ENCODE measurements at places on chromosomes 3 and 15. TPM values are rescaled to one million over a fixed set of nuclear protein-coding genes. Genes with fewer than 3 reads are reported as not detected.
A peak's percentile ranks its signal among the peaks of the same experiment; 100 is the strongest.

GRCh38 chr3:49456466-49456865 is 13.6 kb upstream of the DAG1 start:
- no peak for DNase-seq

- no peak for DNase-seq
These were observed 14.0 kb downstream of the UBE2E1 start for GRCh38 chr3:23819599-23820360.

- DNase-seq: no peak
These were observed 136.1 kb upstream of the RBMS3 start for GRCh38 chr3:29144807-29145206.

GRCh38 chr3:107428051-107428858 is 51.0 kb downstream of the CCDC54 start:
- DNase-seq: no peak

GRCh38 chr15:51649659-51650521 is 27.3 kb upstream of the DMXL2 start:
- no peak for DNase-seq

- DNase-seq: no peak
These were observed 10.0 kb downstream of the WNT7A start for GRCh38 chr3:13869761-13870343.

- DNase-seq: no peak
These were observed 18.5 kb downstream of the NPHP3 start for GRCh38 chr3:132703733-132704132.

DNA sequence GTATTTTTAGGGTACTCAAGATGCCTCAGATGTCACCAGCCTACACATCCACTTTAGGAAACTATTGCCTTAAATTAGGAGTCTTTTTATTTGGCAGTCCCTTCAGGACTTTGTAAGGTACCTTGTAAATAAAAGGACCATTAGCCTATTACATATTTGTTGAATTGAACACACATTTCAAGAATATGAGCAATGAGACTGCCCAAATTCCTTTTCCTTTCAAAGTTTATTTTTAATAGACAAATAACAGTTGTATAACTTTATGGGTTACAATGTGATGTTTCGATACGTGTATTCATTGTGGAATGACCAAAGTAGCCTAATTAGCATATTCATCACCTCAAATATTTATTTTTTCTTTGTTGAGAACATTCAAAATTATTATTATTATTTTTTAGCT is 176.7 kb upstream of the PDZRN3 start:
- DNase-seq: no peak

GRCh38 chr3:80391573-80391972 is 623.8 kb upstream of the ROBO1 start:
- no peak for DNase-seq

DNA sequence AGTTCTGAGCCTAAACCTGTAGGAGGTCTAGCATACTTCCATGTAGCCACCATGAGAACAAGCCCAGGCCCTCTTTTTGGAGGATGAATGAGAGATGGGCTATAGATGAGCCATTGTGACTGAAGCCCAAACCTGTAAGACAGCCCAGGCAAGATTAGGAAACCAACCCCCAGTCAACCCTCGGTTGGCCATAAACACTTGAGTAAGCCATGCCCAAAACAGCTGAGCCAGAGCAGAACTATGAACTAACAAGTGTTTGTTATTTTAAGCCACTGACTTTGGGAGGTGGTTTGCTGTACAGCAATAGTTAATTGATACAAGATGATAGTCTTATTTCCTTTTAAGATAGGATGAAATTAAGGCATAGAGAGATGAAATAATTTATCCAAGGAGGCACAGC is 12.4 kb upstream of the CPNE4 start:
- DNase-seq: no peak

DNA sequence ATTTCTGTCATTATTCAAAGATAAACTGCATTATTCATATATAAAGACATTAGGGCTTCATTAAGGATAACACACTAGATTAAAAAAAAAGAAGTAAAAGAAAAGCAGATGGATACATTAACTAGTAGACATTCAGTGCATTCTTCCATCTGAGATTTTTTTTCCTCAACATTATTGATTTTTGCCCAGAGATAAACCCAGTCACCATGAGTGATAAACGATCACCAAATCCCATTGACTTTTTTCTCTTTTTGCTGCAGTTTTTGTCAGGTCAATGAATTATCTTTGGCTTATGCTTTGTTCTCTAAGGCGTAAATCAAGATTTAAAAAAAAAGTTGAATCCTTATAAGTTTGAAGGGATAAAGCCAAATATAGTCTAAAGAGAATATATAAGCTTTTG is 925.0 kb downstream of the GBE1 start:
- DNase-seq: no peak

- DNase-seq: no peak
These were observed 46.9 kb downstream of the PROS1 start for GRCh38 chr3:93926789-93927188.

GRCh38 chr3:138914870-138915502 is 32.0 kb downstream of the FOXL2 start:
- no peak for DNase-seq

DNA sequence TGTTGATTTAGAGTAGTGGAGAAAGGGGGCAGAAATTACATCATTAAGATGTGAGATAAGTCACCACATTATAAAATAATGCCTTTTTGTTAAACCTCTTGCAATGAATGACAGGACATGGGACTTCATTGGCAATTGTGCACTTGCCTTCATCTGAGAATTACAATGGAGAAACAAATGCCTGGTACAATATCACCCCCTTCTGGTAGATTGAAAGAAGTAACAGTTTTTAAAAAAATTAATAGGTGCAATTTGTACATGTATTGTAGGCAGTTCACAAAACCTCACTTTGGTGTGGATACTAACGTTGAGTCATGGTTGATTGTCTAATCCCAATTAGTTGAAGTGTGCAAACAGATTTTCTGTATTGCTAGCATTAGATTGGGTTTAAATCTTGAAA is 4.6 kb upstream of the P2RY14 start:
- no peak for DNase-seq

GRCh38 chr3:43236008-43236407 is 50.3 kb upstream of the SNRK start:
- DNase-seq: no peak

DNA sequence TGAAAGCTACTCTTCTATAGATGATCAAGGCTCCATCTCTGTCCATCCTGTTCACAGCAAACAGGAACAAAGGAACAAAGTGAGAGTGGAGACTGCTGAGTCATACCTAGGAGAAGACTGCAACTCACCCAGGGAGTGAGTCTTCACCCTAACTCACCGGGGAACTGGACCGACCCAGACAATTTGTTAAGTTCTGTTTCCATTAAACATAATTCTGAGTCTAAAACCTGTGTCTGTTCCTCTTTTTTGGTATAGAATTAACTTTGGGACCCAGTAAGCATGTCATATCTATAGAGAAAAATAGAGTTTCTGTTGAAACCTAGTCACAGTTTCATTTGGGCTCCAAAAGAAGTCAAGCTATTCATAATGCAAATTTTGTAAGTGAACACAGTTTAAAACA is 21.6 kb downstream of the CCDC80 start:
- DNase-seq: no peak

DNA sequence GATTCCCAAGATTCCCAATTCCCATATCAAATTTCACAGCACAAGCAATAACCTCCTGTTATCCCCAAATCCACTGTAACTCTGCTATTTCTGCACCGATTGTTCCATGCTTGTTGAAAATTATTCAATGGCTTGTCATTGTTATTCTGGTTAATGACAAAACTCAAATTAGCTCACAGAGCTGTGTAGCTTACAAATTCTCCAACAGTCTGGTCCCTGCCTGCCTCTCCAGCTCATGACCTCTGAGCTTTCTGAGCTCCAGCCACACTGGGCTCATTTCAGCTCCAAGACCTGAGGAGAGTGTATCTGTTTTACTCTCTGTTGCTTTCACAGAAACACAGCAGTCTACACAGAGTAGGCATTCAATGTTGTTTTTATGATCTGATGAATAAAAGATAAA is 3.3 kb downstream of the DPPA2 start:
- DNase-seq: no peak

GRCh38 chr15:74695597-74696397 is at the start of gene EDC3:
Gene EDC3, minus strand, starts transcription at chr15:74696024. Its CDS starts 20,900 bp downstream, at chr15:74675124.
- DNase-seq: peak; percentile 83

DNA sequence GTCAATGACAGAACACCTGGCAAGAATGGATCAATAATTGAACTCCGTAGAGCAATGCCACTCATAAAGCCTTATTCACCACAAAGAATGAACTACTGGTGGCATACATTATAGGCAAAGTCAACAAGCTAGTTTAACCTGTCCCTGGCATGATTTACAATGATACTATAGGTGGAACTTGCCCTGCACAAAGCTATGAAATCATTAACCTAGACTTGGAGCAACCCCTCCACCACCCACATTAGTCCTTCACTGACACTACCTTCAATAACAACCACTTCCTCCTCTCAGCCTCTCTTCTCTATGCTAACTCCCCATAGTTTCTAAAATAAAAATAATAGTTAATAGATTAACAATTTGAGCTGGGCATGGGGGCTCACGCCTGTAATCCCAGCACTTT is 54.4 kb downstream of the ACAP2 start:
- no peak for DNase-seq

DNA sequence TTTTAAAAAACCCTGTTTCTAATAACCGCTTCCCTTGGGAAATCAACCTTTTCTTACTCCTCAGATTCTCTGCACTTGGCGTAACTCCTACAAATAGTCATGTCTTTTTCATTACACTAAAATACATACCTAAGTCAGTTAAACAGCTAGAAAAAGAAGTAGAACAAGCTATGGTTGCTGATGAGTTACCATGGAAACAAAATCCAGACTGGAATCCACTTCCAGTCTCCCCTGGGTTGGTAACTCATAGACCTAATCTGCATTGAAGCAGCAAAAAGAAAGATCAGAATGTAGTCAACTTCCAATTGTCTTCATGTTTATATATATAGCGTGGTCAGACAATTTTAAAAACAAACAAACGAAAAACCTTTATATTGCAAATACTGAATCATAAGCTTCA is 260.8 kb upstream of the LRRN1 start:
- no peak for DNase-seq

GRCh38 chr3:46768061-46768460 is 50.4 kb upstream of the PRSS50 start:
- DNase-seq: no peak

- DNase-seq: no peak
These were observed 566.3 kb downstream of the NR2F2 start for GRCh38 chr15:96896766-96897165.

DNA sequence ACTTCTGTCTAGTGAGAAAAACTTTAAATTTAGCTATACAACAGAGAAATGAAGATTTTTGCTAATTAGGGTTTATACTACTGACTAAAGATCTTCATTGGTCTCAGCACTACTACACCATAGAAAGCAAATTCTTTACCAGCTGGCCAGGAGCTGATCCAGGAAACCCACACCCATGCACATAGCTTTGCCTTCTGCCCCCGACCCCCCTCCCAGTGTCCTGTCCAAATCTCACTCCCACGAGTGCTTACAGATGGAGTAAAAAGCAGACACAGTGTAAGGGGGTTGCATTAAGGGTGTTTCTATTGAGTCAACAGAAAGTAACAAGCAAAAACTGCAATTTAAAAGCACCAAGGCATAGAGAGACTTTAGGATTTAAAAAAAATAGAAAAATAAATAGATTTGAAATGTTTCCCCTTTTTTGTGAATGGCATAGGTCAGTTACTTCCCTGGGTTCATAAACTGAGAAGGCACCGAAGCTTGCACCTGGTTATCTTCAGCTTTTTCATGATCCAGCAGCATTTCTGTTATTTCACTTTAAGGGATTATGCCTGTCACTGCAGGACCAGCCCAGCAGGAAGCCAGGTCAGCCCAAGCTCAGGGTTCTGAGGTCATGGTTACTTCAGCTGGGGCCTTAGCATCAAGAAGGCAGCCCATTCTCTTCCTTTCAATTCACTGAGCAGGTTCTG is 124.3 kb downstream of the CTNNB1 start:
- no peak for DNase-seq

- DNase-seq: no peak
These were observed 42.2 kb downstream of the SPSB4 start for GRCh38 chr3:141093397-141093796.

DNA sequence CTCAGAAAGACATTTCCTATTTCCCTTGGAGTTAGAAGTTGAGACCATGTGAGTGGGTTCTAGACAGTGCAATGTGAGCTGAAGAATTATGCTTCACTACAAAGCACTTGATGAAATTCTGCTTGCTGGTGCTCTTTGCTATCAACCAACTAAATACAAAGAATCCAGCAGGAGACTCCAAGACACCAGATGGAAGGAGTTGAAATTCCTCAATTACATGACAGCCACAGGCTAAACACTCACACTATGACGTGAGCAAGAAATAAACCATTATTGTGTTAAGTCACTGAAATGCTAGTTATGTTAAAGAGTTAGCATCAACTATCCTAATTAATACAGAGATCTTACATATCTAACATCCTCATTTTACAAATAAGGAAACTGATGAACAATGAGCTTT is 8.2 kb upstream of the MAP4 start:
- DNase-seq: no peak

ITPKA gene
- total RNA-seq: not detected

A4GNT gene
- total RNA-seq: not detected

ZNF619 gene
- 2.9 TPM for total RNA-seq

GP9 gene
- total RNA-seq: not detected

LRRN1 gene
- 1.8 TPM for total RNA-seq

NPAP1 gene
- total RNA-seq: not detected

C15orf40 gene
- total RNA-seq: 13.1 TPM

IQCF5 gene
- not detected for total RNA-seq

ITGA11 gene
- 0.48 TPM for total RNA-seq

CFAP100 gene
- not detected for total RNA-seq

ATG7 gene
- total RNA-seq: 63.2 TPM

SQOR gene
- total RNA-seq: 67.0 TPM

UTS2B gene
- total RNA-seq: 0.93 TPM

C3orf80 gene
- total RNA-seq: 0.28 TPM
